ENCODE measurements at places on chromosomes 1 and 21.

DNA sequence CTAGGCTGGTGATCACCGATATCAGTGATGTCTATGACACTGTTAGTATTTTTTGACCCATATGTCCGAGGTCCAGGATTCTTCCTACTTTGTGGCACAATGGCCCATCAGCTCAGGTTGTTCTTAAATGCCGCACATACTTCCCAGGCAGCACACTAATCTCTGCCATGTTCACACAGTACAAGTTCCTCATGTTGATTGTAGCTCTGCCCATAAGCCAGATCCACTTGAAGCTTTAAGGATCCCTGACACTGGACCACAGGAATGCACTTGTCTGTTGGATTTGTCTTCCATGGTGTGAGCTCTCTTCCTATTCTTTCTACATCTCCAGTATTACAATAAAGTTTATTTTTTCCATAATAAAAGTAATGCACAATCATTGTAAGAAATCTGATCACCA, 69.5 kb downstream of the DDX20 start:
- DNase-seq = no peak

DNA sequence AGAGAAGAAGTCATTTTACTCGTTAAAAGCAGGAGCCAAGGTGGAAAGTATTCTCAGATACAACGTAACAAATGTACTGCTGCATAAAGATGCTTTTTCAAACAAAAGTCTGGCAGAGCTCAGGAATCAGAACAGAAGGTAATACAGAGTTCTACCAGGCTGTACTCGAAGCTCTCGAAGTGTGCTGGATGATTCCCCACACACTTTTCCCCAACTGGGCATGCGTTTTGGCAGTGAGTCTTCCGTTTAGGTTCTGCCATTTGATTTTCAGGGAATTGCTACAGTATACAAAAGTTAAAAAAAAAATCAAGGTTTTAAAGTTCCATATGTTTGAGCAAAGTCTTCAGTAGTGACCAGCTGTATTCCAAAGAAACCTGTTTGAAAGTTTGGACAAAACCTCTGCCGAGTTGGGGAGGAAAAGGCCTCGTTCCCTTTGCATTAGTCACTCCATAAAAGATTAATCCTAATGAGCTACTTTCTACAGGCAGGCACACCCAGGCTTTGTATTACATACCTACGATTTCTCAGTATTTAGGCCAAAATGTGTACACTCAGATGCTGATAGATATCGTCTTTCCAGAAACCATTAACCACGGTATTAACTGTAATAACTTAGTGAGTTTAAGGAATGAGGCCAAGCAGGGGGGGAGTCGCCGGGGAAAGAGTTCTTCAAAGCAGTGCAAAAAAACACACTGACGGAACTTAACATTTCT, 477.1 kb downstream of the LMO4 start:
- DNase-seq = no peak

GRCh38 chr1:231028682-231029081, 11.4 kb downstream of the FAM89A start:
- no peak for DNase-seq

- no peak for DNase-seq
These were observed 2.8 kb upstream of the ECE1 start for GRCh38 chr1:21292984-21293536.

- DNase-seq = no peak
These were observed 5.9 kb upstream of the SLC6A9 start for GRCh38 chr1:44037154-44037553.
